ENCODE measurements at places on chromosomes 1 and 21.

- no peak for DNase-seq
Measured at GRCh38 chr1:1534401-1535154, 5.8 kb downstream of the TMEM240 start.

DNA sequence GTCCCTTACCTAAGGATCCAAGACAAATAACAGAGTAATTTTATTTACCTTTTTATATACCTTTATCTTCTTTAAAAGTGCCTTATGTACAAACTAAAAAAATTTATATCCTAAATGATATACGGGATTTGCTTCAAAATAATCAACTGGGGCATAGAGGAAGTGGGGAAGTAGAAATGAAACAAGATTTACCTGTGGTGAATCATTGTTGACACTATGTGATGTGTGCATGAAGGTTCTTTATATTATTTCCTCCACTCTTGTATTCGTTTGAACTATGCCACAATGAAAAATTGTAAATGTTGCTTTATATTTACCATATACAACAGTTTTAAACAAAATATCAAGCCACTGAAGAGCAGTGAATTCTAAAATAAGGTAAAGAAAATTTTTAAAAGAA, 13.0 kb downstream of the RGS7 start:
- no peak for DNase-seq

DNA sequence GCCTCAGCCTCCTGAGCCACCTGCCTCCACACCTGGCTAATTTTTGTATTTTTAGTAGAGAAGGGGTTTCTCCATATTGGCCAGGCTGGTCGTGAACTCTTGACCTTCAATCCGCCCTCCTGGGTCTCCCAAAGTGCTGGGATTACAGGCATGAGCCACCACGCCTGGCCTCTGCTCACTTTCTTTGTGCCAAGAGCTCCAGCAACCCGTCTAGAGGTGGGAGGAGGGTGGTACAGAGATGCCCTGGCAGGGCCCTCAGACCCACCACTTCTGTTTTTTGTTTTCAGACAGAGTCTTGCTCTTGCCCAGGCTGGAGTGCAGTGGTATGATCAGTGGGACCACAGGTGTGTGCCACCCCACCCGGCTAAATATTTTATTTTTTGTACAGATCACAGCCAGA, 6.9 kb upstream of the SYNC start:
- DNase-seq: no peak

GRCh38 chr1:199226163-199226562, 587.3 kb downstream of the PTPRC start:
- DNase-seq: no peak

DNA sequence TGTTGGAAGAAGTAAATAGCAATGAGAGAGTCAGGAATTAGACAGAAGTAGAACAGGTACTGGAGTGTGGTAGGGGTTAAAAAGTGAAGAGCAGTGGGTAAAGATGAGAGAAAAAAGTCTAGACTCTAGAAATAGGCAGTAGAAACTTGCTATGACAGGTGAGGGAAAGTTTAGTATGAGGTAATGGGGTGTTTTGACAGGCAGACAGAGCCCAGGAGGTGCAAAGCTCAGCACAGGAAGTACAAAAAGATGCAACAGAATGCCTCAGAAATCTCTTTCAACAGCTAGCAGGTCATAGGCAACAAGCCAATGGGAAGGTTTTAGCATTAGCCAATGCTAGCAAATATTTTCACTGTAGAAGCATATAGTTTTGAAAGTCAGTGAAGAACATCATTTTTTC, 319.1 kb upstream of the SGIP1 start:
- no peak for DNase-seq

DNA sequence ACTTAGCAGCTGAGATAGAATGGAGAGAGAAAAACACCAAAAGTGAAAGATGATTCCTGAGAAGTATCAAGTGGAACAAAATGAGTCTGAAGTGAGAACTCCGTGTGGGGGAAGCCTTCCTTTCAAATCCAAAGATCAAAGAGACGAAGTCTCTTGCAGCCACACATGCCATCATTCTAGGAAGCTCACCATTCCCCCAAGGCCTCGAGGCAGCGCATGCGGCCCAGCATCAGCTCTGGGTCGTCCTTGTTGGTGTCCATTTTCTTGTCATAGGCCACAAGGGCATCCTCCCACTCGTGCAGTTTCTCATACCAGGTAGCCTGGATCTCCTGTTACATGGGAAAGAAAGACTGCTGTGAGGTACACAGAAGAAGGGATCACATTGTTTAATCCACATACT, 32.2 kb upstream of the ANGPTL7 start:
- no peak for DNase-seq

DNA sequence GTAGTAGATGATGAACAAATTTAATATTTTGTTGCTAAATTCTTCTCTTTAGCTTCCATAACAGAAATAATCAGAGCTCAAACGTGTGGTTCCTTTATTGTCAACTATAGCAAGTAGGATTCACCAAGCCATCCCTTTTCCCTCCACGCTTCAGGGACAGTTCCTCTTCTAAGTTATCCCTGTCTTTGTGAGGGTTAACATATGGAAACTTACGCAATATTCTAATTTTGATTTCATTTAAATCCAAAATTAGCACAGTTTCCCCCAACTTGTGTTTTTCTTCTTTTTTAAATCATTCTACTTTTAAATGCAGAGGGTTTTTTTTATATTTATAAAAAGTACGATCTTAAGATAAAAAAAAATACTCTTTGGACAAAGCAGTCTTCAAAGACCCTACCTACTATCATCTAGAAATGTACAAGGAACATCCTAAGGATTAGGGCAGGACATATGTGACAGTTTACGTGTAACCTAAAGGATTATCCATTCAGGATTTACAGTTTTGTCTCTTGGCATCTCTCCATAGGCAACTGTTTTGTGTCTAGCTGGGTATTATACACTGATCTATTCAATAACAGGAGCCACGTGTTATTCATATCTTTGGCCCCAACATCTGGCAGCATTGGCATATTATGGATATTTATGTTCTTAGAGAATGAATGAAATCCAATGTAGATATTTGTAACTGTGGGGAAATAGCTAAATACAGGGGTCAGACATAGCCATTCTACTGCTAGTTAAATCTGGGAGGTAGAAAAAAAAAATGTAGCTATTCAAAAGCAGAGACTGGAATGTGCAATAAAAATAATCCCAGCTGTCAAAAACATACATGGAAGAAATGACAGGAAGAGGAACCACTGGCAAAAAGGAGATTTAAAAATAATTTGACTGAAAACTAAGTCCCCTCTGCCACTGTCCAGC, 272.9 kb downstream of the NEGR1 start:
- no peak for DNase-seq

DNA sequence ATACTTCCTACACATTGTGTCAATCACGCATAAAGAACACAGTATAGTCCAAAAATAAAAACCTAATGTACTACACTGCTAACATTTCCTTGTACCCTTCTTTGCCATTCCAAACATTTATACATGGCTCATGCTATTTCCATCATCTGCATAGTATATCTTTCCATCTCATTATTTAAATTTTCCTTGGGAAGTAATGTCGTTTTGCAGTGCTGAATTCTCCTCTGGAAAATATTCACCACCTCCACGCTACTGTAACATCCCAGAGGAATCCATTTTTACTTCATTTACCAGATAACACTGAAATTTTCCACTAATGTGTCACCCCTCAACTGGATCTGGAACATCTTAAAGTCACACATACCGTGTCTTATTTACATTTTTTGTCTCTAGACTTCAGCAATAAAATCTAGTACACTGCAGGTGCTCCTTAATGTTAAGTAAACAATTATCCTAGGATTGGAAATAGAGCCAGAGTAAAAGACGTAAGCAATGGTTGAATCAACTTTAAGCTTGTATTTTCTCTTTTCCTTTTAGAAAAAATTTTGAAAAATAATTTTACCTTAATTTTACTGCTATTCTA, 881.0 kb downstream of the AMY1C start:
- no peak for DNase-seq
